ENCODE measurements at places on chromosomes 5 and 9.

GRCh38 chr5:172909931-172910502 is 49.2 kb upstream of the RPL26L1 start:
- DNase-seq, result no peak

- peak; percentile 26 for DNase-seq
These were observed 18.0 kb downstream of the MTRR start for GRCh38 chr5:7886849-7887475.

DNA sequence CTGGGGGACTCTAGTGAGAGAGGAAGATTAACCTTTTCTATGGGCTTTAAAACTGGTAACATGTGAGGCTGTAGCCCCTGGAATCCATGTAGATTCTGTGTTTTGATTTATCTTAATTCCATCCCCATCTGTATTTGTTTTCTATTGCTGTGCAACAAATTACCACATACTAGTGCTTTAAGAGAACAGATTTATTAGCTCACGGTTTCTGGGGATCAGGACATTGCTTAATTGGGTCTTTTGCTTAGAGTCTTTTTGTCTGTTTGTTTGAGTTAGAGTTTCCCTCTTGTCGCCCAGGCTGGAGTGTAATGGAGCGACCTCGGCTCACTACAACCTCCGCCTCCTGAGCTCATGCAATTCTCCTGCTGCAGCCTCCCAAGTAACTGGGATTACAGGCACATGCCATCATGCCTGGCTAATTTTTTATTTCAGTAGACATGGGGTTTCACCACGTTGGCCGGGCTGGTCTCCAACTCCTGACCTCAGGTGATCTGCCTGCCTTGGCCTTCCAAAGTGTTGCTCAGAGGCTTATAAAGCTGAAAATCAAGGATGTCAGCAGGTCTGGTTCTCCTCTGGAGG is 29.9 kb upstream of the GNA14 start:
- DNase-seq, result no peak

- no peak for DNase-seq
These were observed 160.9 kb downstream of the GIN1 start for GRCh38 chr5:102959055-102959454.

DNA sequence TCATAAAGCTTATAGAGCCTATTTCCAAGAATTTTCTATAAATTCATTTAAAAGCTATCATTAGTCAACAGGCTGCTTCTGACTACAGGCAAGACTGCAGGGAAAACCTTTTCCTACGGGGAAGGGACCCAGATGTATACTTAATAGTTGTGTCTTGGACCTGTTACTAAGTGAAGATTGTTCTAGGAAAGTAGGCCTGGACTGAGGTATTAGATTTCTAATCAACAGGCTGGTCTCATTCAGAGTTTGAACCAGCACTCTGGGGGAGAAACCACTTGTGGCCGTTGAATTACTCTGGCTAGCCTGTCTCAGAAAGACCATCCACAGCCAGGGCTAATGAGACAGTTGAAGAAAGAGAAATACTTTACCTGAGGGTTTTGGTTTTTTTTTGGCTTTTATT is 60.0 kb downstream of the IL6ST start:
- DNase-seq, result no peak

- no peak for DNase-seq
These were observed 487.7 kb downstream of the MAT2B start for GRCh38 chr5:163993126-163993525.

GRCh38 chr9:118829334-118829733 is 539.9 kb downstream of the BRINP1 start:
- DNase-seq, result no peak

Measured in SK-N-MC (cell line).